ENCODE measurements at places on chromosomes 7 and 10.

- peak; percentile 43 for DNase-seq
These were observed 846 bp downstream of the MINPP1 start for GRCh38 chr10:87505366-87506111.

GRCh38 chr10:60480865-60481563 is 91.3 kb upstream of the ANK3 start:
- DNase-seq: no peak

GRCh38 chr10:97498841-97499560 is at the start of gene UBTD1:
TSS of gene UBTD1 (plus strand) at chr10:97498924. CDS start at chr10:97499204, 280 bp downstream.
- peak; percentile 3 for DNase-seq

- DNase-seq: no peak
These were observed 105.0 kb downstream of the TRIL start for GRCh38 chr7:28853150-28853549.

DNA sequence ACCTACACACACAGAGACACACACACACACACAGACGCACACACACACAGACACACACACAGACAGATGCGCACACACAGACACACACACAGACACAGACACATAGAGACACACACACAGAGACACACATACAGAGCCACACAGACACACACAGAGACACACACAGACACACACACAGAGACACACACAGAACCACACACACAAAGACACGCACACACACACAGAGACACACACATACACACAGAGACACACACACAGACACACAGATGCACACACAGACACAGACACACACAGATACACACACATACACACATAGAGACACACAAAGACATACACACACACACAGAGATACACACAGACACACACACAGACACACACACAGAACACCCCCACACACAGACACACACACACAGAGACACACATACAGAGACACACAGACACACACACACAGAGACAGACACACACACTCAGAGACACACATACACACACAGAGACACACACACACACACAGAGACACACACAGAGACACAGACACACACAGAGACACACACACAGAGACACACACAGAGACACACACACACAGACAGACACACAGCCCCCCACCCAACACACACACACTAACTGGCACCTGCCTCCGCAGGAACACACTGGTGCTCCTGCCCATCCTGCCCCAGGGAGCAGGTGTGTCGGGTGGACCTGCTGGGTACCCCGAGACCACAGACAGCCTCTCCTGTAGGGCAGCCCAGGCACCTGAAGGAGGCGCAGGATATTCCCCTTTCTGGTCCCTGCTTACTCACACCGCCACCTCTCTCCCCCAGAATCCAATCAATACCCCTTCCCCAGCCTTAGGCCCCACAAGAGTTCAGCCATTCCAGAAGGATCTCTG is 5.4 kb upstream of the FZD9 start:
- no peak for DNase-seq

DNA sequence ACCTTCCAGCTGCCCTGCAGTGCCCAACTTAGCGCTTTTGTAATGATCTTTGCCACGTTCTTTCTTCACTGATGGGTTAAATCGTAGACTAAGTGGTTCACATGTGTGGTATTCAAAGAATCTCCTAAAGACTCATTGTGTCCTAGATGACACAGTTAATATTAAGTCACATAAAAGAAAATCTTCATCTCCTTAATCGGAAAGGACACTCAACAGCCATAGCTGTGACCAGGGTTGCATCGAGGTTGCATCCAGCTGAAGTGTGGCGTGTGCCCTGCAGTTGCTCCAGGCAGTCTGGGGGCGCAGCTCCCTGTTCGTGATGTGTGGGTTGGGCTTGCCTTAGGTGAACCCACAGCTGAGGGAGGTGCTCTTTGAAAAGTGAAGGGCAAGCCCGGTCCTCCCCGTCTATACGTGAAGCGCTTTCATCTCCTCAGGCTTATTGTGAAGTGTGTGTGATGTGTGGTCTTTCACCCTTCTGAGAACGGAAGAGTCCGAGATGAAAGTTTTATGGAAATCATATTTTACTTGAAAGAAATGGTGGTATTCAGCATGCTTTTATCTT is 122.7 kb downstream of the TRRAP start:
- DNase-seq: no peak

- peak; percentile 31 for DNase-seq
These were observed 17.8 kb upstream of the ZKSCAN1 start for GRCh38 chr7:99997545-99998137.

DNA sequence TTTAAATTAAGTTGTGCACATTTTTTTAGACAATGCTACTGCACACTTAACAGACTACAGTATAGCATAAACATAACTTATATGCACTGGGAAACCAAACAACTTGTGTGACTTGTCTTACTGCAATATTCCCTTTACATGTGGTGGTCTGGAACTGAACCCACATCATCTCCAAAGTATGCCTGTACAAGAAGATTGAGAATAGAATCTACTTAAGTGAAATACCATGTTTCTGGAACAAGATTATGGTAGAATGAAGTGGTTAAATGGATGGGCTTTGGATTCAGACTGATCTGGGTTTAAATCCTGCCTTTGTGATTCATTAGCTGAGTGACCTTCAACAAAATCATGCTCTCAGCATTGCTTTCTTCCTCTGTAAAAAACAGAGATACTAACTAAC is 30.7 kb downstream of the CUL2 start:
- DNase-seq: no peak

DNA sequence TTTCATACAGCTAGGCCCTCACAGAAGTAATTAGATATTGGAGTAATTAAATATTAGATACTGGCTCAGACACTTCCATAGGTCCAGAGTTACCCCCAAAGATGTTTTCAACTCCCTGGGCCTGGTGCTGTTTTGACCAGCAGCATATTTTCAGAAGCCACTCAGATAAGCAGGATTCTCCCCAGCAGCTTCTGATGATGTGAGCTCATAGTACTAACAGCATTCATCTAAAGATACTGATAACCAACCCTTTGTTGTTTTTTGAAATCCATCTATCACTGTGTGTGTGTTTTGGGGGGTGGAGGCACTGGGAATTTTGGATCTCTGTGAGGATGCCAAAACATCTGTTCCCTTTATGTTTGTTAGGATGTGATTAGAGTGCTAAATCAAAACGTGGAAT is 52.7 kb downstream of the VPS50 start:
- DNase-seq: no peak

- no peak for DNase-seq
These were observed 780.0 kb downstream of the SORCS1 start for GRCh38 chr10:106384496-106384895.

- no peak for DNase-seq
These were observed 86.5 kb upstream of the TMEM72 start for GRCh38 chr10:44824607-44825006.

DNA sequence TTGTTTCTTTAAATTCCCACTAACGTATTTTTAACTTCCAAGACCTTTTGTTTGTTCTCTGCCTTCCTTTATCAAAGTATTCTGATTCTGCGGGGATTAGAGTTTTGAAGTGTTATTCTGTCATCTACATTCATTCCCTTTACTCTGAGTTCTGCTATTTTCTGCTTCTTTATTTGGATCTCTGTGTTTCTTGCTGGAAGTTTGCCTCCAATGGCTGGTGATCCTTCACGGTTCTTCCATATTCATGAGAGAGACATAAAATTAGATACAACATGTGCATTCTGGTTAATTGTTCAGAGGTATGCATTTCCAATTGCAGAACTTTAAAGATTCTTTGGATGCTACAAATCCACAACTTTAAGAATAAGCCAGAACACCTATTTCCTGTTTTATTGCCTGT is 244.7 kb upstream of the ADARB2 start:
- no peak for DNase-seq

DNA sequence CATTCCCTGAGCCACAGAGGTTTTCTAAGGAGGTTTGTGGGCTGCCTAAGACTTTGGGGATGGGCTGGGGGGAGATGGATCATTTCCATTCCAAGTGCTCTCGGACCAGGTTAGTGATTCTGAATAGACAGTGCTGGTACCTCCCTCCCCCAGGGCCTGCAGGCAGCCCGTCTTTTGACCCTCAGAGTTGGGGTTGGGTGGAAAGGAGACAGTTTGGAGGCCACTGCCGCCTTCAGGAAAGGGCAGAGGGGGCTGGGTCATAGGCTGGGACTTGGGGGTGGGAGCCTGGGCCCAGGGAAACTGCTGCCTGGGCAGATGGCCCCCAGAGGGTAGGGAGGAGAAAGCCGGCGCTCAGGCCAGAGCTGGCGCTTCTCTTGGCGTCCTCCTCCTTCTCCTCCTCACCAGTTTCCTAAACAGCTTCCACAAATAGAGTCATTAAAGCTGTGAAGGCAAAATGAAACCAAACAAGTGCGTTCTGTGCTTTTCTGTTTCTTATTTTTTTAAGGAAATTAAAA is 4.4 kb downstream of the UNC5B start:
- no peak for DNase-seq

DNA sequence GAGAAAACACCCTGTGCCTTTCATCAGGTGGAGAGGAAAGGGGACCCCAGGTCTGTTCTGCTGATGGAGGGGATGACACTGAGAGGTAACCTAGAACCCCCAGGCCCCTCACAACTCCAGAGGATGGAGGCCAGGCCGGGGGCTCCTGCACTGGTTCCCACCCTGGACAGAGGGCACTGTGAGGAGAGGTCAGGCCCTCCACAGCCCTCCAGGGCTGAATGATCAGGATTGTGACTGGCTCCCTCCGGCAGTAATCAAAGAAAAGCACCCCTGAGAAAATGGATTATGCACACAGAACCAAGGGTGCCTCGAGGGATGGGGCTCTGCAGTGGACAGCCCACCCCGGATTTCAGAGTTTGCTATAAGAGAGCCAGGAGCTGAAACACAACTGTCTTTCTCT is 502.8 kb downstream of the TCERG1L start:
- no peak for DNase-seq

DNA sequence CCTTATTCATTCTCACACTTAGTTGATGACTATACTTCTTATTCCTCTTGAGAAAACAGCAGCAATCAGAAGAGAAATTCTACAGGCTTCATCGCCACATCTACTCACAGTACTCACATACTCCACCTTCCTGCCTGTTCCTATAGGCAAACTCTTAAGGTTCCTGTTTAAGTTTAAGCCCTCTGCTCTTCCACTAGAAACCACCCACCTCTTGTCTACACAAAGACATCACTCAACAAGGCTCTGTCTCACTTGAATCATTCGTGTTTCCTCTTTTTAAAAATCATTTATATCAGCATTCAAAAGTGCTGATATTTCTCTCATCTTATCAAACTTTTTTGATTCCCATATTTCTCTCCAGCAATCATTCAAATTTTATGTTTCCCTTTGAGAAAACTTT is 85.5 kb upstream of the ADO start:
- DNase-seq: no peak

DNA sequence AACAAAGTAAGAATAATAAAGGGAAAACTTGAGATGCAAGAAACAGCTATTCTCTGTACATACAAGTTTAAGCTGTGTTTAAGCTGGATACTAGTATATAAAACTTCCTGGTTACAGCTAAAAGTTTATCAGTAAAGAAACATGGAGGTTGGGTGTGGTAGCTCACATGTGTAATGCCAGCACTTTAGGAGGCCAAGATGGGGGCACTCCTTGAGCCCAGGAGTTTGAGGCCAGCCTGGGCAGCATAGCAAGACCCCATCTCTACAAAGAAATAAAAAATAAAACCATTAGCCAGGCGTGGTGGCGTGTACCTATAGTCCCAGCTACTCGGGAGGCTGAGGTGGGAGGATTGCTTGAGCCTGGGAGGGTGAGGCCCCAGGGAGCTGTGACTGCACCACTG is 3.2 kb downstream of the RSU1 start:
- no peak for DNase-seq

DNA sequence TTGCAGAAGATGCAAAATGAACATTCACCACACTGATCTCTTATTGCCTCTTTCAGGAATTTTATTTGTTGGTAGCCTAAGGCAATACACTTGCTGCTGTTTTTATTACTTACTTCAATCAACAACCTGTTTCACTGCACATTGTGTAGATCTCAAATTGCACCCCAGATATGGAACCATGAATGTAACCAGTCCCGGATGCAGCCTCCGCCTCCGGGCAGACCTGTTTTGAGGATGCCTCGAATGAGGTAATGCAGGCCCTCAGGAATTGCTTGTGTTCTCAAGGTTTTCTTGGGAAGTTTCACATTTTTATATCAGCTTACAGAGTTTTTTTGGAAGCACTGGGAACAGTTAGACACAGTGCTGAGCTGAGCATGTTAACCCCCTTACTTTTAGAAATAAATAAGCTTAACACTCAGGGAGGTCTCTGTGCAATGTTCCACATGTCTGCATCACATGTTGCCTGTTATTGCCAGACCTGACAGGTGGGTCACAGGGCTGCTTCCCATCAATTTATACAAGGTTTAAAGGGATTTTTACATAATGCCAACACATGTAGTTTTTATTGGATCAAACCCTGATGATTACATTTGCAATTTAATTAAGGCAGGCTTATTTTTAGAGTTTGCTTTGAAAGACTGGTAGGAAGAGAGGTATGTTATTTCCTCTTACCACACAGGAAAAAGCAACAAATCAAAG is 193.1 kb upstream of the POM121L12 start:
- no peak for DNase-seq

GRCh38 chr7:143003393-143004051 is 23.4 kb downstream of the OR9A2 start:
- DNase-seq: peak; percentile 7

DNA sequence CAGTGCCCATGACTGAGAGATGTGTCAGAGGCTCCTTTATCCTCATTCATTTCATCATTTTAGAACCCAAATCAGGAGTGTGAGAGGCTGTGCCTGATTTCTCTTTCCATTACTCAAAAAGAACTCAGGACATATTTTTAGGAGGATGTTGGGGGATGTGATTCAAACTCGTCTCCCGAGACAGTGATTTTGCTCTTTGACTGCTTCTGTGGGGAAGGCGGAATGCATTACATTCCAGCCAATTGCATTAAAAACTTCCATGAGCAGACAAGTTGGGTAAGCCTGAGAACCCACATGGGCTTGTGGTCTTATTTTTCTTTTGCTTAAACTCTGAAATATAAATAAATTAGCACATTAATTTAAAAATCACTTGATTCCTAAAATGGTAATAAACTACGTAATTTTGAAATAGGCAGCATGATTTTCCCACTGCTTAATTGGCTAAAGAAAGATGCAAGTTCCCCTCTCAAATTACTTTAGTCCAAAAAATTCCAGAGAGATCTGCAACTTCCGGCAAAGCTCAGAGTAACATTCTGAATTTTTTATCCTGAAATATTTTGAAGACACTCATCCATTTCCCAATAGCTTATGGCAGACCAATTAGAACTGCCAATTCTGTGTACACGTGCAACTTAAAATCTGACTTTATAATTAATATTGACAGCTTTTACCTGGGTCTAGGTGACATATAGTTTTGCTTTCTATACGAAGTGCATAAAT is 185.6 kb downstream of the C7orf25 start:
- DNase-seq: no peak

DNA sequence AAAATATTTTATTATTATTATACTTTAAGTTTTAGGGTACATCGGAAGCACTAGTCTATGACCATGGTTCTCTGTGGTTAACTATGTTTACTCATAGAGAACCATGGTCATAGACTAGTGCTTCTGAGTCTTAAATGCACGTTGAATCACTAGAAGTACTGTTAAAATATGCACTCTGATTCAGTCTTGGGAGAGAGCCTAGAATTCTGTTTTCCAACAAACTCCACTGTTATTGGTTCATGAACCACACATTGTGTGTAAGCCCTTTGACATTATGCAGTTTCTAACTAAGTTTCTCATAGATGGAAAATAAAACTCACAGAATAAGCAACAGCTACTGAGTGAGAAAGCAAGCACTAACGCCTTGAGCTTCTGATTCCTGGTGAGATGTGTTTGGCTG is 1120.6 kb downstream of the SORCS1 start:
- DNase-seq: no peak
